K562 (cell line): ENCODE measurements at places on chromosomes 2 and 18. TPM values are rescaled to one million over a fixed set of nuclear protein-coding genes. Genes with fewer than 3 reads are reported as not detected.

The SP140 gene
- 0.25 and 0.35 TPM in 2 replicates for total RNA-seq

DNA sequence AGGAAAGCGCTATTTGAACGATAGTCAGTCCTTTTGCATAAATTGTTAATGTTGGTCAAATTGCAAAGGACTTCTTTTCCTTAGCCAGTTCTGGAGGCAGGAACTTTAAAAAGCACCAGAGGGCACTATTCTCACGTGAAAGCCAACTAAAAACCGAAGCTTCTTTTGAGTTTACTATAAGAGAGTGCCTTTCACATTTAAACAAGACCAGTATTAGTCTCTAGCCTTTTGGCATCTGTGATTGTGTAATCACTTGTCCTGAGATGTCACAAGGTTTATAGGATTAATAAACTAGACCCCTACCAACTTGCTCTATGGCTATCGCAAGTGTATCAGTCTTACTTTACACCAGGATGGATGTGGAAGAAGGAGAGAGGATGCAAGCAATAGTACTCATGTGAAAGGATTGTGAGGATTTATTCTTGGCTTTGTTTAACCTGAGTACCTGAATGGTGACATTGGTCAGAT, 14.4 kb upstream of the STAT4 start:
- DNase-seq = peak; percentile 7

The ATG4B gene
- 51.7 and 54.9 TPM in 2 replicates for total RNA-seq

- no peak for DNase-seq
Measured at GRCh38 chr2:49719241-49719640, 564.9 kb upstream of the FSHR start.

DNA sequence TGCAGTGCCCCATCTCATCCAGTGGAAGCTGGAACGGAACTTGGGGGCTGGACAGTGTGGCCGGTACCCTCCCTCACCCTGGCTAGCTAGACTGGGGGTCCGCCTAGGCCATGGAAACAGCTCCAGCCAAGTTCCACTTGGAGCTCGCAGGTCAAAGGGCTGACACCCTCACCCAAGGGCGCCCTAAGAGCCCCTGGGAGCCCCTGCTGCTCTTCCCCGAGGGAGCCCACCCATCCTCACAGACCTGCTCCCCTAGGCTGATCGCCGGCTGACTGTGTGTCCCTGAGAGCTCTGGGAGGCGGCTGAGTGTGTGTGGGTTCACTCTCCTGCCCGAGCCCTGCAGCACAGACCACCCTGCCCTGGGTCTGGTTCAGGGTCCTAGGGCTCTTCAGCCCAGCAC, 118.2 kb upstream of the OTOS start:
- DNase-seq = no peak
